A549 treated with RU486 at 1 μM for 4 hours (cell line): ENCODE measurements at places on chromosomes 5 and 9. TPM values are rescaled to one million over a fixed set of nuclear protein-coding genes. Genes with fewer than 3 reads are reported as not detected.

GADD45G gene
- total RNA-seq = 0.15 to 0.50 TPM (median 0.25 TPM) in 5 replicates

CTXN3 gene
- total RNA-seq = not detected in 5 replicates

SLCO6A1 gene
- total RNA-seq = not detected in 5 replicates

ACTBL2 gene
- total RNA-seq = 0.06 to 0.07 TPM in 2 of 5 replicates, not detected in the others

PTGS1 gene
- 0.96 to 1.5 TPM (median 1.3 TPM) in 5 replicates for total RNA-seq

GALT gene
- total RNA-seq = 15.5 to 21.5 TPM (median 19.6 TPM) in 5 replicates
